Ovary (tissue), 10 donors: ENCODE measurements at places on chromosomes 4 and X. TPM values are rescaled to one million over a fixed set of nuclear protein-coding genes. Genes with fewer than 3 reads are reported as not detected.

Gene CLIC2
- 18.5 TPM for polyA plus RNA-seq

Gene ZMAT1
- 16.4 TPM for polyA plus RNA-seq

Gene GYG2
- 9.0 TPM for polyA plus RNA-seq

Gene ATP8A1
- polyA plus RNA-seq, result 17.6 TPM

Gene PDCL2
- polyA plus RNA-seq, result not detected

Gene ALG13
- polyA plus RNA-seq, result 26.4 TPM

Gene PLK4
- 1.8 TPM for polyA plus RNA-seq

Gene PPEF2
- not detected for polyA plus RNA-seq

Gene PALLD
- polyA plus RNA-seq, result 605 TPM

Gene CXCL8
- 1.2 TPM for polyA plus RNA-seq

Gene STBD1
- 4.2 TPM for polyA plus RNA-seq

Gene LUZP4
- polyA plus RNA-seq, result not detected

Gene FHIP1A
- polyA plus RNA-seq, result 2.5 TPM

Gene SCARB2
- 239 TPM for polyA plus RNA-seq

Gene CT45A2
- polyA plus RNA-seq, result not detected

Gene SLC34A2
- 0.30 TPM for polyA plus RNA-seq

Gene HTRA3
- polyA plus RNA-seq, result 122 TPM

Gene ODAPH
- not detected for polyA plus RNA-seq

Gene KCNE5
- polyA plus RNA-seq, result 0.64 TPM

Gene CCDC160
- polyA plus RNA-seq, result 0.52 TPM

Gene BTK
- 0.81 TPM for polyA plus RNA-seq

Gene SLC9A7
- polyA plus RNA-seq, result 6.1 TPM

Gene USP17L30
- polyA plus RNA-seq, result not detected

Gene HEPH
- 56.9 TPM for polyA plus RNA-seq

Gene BEND4
- polyA plus RNA-seq, result 0.33 TPM

Gene GYPB
- polyA plus RNA-seq, result not detected

Gene YIPF7
- polyA plus RNA-seq, result not detected

Gene MAGEB2
- polyA plus RNA-seq, result 0.27 TPM

Gene BTC
- 0.75 TPM for polyA plus RNA-seq

Gene PDZD4
- 2.2 TPM for polyA plus RNA-seq

Gene NXF2B
- polyA plus RNA-seq, result not detected
